ENCODE measurements at places on chromosomes 11 and 22.

GRCh38 chr11:119180729-119181676 is 4.3 kb upstream of the NHERF4 start:
- no peak for DNase-seq

- DNase-seq = no peak
Observed at GRCh38 chr22:23180301-23180892, at the start of gene BCR. BCR (plus strand) TSS chr22:23180509; CDS start chr22:23180961, 452 bp downstream.

DNA sequence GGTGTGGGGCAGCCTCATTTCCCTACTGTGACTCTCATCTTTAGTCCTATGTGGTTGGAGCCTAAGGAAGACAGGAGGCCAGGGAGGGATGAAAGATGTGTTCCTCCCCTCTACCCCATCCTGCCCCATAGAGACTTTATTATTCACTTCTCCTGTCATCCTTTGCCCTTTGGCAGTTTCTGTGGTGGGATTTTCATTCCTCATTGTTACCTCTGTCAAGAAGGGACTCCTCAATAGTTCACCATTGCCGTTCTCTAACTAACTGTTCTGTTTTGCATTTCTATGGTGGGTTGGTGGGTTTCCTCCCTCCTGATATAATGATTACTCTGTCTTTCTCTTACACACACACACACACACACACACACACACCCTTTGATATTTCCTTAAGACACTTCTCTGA is 202.3 kb downstream of the DSCAML1 start:
- DNase-seq = no peak

GRCh38 chr22:45671783-45672563 is at the start of gene ATXN10:
ATXN10 (plus strand) TSS chr22:45671834; CDS start chr22:45672064, 230 bp downstream.
- DNase-seq = peak; percentile 94

DNA sequence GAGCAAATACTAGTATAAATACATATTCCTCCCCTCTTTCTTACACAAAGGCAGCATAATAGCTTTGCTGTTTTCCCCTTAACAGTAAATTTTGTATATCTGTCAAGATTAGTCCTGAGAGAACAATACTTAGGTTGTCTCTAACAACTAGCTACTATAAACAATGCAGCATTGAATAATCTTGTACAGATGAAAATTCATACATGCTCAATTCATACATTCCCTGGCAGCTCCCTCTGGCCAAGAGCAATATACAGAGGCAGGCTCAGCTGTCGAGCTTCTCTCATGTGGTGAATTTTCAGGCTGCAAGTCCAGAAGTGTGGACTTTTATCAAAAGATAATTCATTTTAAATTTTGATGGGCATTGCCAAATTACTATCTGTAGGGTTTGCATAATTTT is 81.2 kb upstream of the PTH start:
- no peak for DNase-seq

DNA sequence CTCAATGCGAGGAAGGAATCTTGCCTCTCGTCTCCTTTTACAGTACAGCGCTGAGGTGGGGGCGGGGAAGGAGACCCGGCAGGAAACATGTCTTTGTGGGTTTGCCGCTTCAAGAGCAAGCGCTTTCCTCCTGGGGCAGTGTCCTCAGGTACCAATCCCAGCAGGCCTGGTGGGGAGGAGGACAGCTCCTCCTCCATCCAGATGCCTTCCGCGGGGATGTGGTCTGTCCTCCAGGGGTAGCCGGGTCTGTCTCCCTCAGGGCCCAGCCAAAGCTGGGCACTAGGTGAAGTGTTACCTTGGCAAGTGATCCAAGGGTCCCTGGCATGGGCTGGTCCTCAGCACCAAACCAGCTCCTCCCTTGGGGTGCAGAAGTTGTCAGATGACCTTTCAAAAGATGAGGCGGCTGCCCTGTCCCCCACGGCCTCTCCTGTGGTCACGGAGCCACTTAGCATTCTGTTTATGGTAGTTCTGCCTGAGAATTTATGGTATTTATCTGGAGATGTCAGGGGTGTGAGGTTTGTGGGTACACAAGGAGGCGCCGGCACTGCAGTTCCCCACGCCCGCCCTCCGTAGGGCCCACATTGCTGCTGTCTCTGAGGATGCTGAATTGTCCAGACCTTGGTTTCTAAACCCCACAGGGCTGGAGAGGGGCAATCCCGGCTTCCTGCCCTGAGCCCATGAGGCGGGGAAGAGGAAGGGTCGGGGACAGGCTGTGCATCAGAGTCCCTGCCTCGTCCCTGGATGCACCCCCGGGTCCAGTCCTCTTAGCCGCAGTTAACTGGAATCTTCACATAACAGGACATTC is 93.5 kb upstream of the ANO1 start:
- peak; percentile 63 for DNase-seq

DNA sequence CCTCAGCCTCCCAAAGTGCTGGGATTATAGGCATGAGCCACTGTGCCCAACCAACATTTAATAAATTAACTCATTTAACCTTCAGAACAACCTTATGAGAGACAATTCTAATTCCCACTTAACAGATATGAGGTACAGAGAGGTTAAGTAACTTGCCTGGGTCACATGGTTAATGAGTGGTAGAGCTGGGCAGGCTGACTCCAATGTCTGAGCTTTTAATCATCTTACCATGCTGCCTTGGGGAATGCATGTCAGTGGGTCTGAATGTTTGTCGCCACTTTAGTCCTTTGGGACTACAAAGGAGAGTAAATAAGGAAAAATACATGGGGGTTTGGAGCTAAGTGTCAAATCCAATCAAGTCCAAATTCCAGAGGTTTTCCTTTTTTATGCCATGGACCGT is 11.2 kb upstream of the PIK3C2A start:
- DNase-seq = no peak

- DNase-seq = no peak
Observed at GRCh38 chr11:68025047-68025446, 5.4 kb upstream of the NDUFS8 start.

DNA sequence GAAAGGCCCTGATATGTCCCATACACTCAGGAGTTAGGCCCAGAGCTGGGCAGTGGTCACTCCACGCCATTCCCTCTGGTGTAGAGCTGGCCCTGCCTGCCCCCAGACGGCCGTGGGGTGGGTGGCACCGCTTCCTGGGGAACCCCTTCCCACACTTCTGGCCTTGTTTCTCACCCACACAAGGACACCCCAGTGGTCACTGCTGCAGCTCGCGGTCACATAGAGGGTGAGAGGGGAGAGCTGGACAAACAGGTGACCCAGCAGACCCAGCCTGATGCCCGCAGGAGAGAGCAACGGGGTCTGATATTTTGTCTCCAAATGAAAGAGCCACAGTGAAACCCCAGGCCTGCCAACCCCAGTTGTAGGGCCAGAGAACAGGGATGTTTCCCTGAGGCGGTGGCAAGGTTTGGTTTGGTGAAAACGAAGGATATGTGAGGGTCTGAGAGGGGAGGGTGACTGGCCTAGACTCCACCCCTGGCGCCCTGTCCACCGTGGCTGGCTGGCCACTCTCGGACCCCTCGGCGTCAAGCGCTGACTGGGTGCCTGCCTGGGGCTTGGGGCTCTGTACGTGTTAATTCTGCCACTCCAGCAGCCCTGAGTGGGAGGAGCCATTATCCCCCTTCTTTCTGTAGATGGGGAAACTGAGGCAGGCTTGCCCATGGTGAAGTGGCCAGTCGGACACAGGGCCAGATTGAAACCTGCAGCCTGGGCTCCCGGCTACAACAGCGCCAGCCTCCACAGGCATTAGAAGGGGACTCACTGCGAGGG is 71.0 kb upstream of the PPARA start:
- DNase-seq = no peak

GRCh38 chr11:118157186-118157895 is 4.7 kb upstream of the SCN4B start:
- DNase-seq = no peak

GRCh38 chr11:60221692-60222091 is 21.2 kb downstream of the MS4A4E start:
- DNase-seq = no peak

- DNase-seq = no peak
Observed at GRCh38 chr22:31269892-31270579, 22.3 kb downstream of the PIK3IP1 start.

- DNase-seq = no peak
Observed at GRCh38 chr22:38109371-38110001, 998 bp downstream of the BAIAP2L2 start.
